ENCODE measurements at places on chromosomes 2 and 18.

DNA sequence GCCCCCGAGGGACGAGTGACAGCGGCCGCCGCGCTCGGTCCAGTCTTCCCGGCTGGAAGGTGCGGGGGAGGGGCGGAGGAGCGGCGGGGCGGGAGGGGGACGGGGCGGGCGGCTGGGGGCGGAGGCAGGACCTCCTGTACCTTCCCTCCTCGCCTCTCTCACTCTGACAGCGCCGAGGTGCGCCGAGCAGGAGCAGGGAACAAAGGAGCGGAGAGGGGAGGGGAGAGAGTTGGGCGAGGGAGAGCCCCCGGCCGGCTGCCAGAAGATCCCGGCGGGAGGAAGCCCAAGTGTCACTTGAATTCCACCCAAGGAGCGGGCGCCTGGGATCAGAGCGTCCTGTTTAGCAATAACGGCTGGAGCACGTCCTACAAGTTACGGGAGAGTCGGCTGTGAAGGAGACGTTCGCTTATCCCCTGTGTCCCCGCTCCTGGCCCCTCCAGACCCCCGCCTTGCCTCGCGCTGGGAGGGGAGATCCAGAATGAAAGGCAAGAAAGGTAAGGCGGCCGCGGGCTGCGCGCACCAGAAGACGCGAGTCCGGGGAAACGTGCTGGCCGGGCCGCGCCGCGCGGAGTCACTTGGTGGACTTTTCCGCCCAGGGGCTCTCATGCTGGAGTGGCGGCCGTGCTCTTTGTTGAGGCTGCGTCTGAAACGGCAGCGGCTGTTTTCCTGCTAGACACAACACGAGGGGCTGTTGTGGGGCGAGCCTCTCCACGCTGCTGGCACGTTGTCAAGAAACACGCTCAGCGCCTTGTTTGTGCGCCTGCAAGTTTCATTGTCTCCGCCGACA, at the start of gene TGIF1:
Gene TGIF1 (plus strand): TSS at position 161 of the 787 bp plus-strand sequence. CDS start 318 bp downstream, at position 479.
- DNase-seq = peak; percentile 88

DNA sequence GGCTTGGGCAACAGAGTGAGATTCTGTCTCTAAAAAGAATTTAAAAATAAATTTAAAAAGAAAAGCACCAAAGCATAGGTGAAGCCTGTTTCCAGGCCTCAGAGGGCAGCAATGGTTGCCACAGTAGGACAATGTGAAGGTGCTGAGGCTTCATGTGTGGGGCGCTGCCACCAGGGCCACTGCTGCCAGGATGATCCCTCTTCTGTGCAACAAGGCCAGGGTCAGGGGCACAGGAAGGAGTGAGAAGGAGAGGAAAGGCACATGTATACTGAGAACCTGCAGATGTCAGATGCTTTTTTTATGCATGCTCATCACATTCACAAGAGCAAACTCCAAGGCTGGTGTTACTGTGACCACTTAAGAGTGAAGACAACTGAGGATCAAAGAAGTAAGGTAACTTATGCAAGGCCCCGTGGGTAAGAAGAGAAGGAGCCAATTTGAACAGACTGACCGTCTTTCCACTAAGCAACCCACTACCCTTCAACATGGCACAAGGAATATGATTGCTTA, 79.7 kb upstream of the ACKR3 start:
- DNase-seq = no peak

GRCh38 chr18:46051731-46052461, 20.2 kb downstream of the PSTPIP2 start:
- DNase-seq = no peak

GRCh38 chr2:1407950-1408675, 5.2 kb upstream of the TPO start:
- DNase-seq = peak; percentile 19

DNA sequence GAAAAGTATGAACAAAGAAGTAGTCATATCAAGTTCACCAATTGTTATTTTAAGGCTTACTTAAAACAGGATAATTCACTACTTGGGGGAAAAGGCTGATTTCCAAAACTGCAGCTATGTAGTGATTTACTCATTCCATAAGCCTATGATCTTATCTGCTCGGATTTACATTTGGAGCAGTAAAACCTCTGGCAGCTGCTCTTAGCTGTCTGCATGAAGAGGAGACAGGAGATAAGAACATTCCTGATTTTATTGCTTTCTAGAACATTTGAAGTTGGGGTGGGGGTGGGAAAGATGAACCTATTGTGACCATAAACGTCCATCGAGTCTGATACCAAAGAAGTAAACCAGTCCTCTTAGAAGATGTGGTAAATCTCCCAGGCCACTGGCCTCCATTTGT, 120.9 kb downstream of the MMADHC start:
- DNase-seq = no peak

DNA sequence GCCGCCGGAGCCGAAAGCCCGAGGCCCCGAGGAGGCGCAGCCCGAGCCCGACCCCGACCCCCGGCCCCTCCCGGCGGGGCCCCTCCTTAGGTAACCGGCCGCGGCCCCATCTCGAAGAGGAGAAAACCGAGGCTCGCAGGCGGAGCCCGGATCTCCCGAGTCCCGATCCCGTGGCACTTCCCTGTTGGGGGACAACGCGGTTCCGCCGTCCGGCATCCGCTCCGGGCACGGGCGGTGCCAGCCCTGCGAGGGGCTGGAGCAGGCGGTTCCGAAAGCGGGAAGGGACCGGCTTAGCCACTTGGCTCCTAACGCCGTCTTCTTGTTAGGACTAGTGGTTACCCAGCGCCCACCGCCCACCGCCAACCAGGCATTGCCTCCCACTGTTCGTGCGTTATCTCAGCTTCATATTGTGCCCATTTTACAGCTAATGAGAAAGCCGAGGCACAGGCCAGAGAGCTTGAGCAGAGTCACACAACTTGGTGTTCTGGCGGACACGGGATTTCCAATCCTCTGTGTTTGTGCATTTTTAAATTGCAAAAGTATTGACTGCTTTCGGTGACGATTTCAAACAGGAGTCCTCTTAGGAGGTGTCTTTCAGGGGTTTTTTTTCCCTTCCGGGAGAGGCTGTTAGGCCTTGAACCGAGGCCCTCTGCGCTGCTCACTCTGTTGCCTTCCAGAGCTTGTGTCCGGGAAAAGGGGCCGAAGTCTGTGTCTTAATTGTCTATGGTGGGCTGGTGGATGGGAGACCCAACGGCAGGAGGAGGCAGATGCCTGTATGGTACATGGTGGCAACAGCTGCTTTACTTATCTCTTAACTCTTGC, 562 bp downstream of the CENPA start:
- no peak for DNase-seq

- DNase-seq = no peak
These were observed 161.5 kb upstream of the BCL2L11 start for GRCh38 chr2:110959198-110959597.

GRCh38 chr2:168076731-168077130, 170.7 kb downstream of the STK39 start:
- DNase-seq = no peak

GRCh38 chr2:16546128-16546754, 119.4 kb downstream of the CYRIA start:
- DNase-seq = no peak

DNA sequence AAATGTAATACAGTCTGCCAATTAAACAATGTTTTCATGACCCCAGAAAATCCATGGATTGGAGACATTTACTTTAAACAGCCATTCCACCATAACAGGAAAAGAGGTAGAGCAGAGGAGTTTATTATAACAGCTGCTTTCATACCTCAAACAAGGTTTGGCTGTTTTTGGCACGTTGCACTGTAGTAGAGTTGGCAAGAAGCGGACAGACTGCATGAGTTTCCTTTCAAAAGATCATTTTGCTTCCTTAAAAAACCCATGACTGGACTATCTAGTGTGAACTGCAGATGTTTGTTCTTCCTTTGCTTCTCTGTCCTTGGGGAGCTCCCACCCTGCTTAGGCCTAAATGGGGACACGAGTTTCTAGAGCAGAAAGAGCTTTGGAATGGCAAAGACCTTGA, 108.5 kb upstream of the THOC1 start:
- DNase-seq = no peak

GRCh38 chr2:104321116-104321795, 532.7 kb upstream of the POU3F3 start:
- DNase-seq = peak; percentile 51

- DNase-seq = no peak
These were observed 105.8 kb upstream of the NCKAP5 start for GRCh38 chr2:133674066-133674432.

- no peak for DNase-seq
These were observed 354.0 kb downstream of the LRRTM1 start for GRCh38 chr2:79950526-79950925.

GRCh38 chr18:23291456-23292205, 156.3 kb downstream of the CABLES1 start:
- DNase-seq = no peak

DNA sequence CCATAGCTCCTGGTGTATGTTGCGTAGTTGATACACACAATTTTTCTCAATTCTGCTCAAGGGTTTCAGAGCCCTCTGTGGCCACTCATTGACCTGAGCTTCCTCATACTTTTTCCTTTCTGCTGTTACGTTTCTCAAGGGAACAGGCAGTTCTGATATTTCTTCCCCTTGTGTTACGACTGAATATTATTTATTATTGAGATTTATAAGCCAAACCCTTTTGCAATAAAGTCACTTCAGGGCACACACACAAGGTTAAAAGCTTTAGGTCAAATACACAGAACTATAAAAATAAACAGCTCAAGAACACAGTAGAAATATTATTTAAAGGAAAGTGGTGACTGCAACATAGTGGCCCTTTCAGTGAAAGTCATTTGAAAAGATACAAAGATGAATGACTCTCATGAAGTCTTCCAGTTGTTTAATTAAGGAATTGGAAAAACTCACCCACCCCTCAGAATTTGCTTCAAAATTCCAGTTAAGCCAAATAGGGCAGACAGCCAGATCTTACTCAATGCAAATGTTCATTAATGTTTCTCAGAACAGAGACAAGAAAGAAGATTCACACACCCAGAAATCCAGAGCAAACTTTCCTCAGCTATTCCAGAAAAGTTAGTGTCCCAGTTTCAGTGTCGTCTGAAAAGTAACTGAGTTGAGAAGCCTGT, 179.7 kb downstream of the TRIB2 start:
- no peak for DNase-seq

GRCh38 chr2:149767516-149767974, 180.0 kb upstream of the MMADHC start:
- no peak for DNase-seq

DNA sequence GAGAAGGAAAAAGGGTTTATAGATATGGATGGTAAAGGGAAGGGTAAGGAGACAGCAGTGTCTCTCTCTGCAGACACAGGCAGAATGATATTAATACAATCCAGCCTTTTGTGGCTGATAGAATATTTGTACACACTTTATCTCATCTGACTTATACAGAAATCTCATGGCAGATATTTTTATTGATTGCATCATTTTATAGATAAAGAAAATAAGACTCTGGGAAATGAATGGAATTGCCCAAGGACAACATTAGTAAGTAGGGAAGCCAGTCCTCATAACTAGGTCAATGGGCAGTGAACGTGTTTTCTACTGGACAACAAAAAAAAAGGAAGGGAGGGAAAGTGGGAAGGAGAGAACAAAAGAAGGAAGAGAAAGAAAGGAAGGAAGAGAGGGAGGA, 236.4 kb upstream of the EPHA4 start:
- no peak for DNase-seq

DNA sequence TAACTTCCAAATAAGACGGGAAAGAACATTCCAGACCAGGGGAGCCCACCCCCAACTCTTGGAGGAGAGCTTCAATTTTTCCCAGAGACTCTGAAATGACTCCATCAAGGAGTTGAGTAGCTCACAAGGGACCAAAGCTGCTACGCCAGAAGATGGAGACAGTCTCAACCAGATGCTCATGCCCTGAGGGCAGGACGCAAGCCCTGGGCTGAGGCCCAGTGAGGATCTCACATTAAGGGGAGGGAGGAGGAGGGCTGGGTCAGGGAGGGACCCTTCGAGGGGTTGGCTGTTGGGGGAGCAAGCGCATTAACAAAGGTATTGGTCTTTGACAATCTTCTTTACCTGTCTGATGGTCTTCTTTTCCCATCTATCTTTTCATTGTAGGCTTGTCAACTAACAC, 141.3 kb upstream of the SLC1A4 start:
- no peak for DNase-seq

DNA sequence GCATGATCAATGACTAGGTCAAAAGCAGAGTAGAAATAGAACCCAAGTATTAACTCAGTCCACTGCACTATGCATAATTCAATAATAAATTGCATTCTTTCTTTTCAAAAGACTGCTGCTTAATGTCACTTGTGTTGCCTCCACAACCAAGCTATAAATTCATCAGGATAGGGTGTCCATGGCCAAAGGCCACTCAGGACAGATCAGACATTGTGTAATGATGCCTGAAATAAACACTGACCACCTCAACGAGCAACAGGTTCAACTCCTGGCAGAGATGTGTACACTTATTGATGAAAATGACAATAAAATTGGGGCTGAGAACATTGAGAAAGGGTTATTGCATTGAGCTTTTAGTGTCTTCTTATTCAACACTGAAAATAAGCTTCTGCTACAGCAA, 194.5 kb upstream of the SPOPL start:
- no peak for DNase-seq

DNA sequence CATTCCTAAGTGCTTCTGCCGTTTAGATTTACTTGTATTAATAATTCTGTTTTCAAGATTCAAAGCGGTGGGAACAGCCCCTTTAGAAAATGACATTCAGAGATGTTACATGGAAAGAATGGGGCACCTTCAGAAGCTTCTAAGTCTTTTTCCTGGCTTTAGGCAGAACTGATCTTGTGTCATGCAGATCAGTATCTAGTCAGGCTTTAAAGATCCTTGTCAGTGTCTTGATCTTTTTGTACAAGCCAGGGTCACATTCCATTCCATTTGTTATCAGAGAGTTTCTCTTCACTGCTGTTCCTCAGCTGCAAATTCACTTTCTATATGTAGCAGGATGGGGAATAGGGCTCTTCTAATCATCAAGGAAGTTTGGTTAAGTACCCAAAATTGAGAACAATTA, 275.3 kb downstream of the DCC start:
- no peak for DNase-seq

GRCh38 chr18:10064267-10064666, 150.5 kb downstream of the VAPA start:
- no peak for DNase-seq

GRCh38 chr2:176091329-176092258, 927 bp upstream of the HOXD13 start:
- DNase-seq = no peak

DNA sequence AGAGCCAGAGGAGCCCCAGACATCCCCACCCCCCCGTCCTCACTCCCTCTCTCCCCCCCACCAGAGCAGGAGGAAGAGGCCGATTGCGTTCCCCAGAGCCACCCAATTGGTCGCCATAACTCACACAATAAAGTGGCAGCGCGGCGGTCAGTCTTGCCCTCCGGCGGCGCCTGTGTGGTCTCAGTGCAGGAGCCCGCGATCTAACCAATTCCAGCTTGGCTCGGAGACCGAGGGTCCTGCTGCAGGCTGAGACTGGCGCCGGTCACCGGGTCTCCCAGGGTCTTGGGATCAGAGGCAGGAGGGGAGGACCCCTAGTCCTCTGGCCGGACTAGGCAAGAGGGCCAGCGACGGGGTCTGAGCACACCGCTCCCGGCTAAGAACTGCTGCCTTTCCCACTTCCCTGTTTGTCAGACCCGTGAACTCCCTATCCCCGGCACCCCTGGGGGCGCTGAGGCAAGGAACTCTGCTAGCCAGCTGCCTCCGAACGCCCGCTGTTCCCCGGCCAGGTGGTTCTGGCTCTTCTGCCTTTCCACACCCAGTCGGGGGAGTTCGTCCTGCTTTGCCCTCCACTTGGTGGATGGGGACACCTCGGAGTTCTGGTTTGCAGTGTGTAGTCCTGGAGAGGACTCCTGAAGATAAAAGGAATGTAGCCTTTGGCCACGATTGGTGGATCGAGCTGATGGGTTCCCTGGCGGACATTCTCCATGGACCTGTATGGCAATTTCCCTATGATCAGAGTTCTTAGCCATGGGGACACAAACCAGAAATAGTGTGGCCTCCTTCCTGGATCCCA, 1.0 kb upstream of the HOXD12 start:
- DNase-seq = no peak
